ENCODE measurements at places on chromosomes 6 and 20.

- DNase-seq, result no peak
Observed at GRCh38 chr6:7229376-7230326, 83.3 kb downstream of the SSR1 start.

- DNase-seq, result no peak
Observed at GRCh38 chr6:141077355-141078333, 1055.1 kb upstream of the GJE1 start.

DNA sequence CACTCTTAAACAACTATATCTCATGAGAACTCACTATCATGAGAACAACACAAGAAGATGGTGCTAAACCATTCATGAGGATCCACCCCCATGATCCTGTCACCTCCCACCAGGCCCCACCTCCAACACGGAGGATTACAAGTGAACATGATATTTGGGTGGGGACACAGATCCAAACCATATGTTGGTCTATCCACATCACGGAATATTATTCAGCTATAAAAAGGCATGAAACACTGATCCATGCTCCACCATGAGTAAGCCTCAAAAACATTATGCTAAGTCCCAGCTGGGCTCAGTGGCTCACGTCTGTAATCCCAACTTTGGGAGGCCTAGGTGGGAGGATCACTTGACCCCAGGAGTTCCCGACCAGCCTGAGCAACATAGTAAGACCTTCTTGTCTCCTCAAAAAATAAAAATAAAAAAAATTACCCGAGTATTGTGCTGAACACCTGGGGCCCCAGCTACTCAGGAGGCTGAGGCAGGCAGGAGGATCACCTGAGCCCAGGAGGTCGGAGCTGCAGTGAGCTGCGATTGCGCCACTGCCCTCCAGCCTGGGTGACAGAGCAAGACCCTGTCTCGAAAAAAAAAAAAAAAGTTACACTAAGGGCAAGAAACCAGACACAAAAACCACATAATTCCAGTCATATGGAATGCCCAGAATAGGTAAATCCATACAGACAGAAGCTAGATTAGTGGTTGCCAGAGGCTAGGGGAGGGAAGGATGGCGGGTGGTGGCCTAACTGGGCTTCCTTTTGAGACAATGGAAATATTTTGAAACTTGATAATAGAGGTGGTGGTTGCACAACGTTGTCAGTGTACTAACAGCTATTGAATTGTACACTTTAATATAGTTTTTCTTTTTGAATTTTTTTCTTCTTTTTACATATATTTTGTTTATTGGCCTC lies 43.1 kb downstream of the ZNF217 start:
- DNase-seq, result no peak

DNA sequence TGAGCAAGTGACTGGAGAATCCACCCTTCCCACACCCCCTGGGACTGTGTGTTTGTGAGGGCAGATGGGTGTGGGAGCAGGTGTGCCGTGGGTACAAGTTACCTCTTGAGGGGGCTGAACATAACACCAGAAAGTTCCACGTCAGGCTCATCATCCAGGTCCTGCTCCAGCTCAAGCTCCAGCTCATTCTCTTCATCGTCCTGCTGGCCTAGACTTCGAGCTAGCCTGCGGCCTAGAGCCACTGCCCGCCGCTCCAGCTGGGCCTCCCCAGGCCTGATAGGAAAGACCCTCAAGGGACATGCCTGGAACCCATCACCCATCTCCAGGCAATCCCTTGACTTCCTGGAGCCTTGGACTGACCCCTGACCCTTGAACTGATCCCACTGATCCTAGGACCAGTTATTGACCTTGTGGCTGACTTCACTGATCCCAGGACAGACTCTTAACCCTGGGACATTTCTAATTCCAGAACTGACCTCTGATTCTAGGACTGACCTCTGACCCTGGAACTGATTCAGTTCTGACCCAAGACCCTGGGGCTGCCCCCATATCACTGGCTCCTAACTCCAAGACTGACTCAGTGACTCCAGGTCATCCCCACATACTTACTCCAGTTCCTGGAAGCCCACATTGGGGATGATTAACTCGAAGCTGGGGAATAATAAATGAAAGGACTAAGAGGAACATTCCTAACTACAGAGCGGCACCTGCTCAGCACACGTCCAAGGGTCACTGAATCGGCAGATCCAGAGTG lies 11.8 kb upstream of the SPAG4 start:
- no peak for DNase-seq

DNA sequence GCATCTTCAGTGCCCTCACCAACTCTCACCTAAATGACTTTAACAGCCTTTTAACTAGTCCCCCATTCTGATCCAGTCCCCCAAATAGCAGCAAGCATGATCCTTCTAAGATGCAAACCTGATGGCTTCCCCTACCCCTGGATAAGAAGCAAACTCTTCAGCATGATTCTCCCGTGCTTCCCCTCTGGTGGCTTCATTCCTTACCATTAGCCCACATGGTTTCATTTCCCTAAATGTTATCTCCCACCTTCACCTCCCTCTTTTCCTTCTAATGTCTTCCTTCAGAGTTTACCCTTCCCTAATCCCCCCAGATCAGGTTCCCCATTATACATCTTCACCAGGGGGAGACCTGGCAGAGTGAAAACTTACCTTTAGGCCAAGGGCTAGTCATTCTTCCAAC lies 4.0 kb upstream of the RAB5IF start:
- DNase-seq, result peak; percentile 57

DNA sequence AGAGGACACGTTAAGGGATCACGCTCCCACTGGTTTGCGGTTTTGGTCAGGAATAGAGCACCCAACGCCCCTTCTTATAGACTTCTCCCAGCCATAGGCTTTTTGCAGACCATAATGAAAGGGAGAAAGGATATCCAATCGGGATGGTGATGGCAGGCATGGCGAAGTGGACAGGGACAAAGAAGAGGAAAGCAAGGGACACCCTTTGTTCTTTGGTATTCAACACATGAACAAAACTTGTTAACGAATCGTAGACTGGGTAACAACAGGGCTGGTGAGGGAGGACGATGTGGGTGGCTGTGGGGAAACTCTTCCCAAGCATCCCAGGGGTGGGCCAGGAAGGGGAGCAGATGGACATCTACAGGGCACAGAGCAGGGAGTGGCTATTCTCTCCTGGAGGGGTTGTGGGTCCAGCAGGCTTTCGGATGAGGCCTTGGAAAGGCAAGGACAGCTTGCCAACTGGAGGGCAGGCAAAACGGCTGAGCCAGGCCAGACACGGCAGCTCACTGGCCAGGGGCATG lies 1.4 kb upstream of the HSP90AB1 start:
- DNase-seq, result no peak

DNA sequence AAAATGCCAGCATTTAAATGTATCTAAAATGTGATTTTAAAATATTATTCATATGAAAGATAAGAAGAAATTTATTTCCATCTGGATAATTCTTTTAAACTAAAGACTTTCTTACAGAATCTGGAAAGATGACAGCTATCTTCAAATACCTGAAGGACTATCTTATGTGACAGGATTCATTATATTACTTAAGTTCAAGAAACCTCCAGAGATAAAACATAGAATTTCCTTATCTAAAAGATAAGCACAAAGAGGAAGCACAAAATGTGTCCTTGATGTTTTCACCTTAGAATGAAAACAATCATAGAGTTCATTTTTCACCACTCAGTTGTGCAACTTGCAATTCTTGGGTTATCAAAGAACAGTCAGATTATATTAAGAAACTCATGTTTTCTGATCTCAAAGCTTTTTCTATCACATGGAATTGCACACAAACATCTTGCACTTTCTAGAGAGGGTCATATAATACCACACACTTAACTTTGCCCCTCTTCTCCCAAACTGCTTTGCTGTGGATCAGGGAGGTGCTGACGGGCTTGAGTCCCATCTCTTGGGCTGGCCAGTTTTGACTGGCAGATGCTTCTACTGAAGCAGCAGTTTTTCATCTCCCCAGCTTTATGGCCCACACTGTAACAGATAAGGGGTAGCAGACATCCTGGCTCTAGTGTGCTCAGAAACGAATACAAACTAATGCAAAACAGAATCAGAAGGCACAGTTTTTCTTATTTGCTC lies 467.4 kb downstream of the CDC5L start:
- no peak for DNase-seq

DNA sequence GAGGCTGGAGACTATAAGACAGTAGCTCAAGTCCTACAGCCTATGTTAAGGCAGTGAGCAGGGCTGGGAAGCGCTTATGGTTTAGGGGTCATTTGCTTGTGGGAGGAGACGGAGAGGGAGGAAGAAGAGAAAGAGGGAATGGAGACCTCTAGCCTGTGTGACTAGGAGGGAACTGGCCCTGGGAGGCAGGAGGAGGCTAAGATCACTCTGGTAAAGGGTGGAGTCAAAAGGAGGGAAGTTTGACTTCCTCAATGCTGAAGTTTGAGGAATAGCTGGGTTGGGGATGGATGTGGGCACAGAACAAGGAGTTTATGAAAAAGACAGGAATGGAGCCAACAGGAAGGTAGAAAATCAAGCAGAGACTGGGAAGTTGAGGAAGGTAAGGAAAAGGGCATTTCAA lies 6.4 kb upstream of the BACH2 start:
- peak; percentile 42 for DNase-seq

- DNase-seq, result peak; percentile 21
Observed at GRCh38 chr20:64256282-64256935, 861 bp downstream of the PCMTD2 start.

- no peak for DNase-seq
Observed at GRCh38 chr6:141753180-141753579, 379.5 kb upstream of the GJE1 start.

DNA sequence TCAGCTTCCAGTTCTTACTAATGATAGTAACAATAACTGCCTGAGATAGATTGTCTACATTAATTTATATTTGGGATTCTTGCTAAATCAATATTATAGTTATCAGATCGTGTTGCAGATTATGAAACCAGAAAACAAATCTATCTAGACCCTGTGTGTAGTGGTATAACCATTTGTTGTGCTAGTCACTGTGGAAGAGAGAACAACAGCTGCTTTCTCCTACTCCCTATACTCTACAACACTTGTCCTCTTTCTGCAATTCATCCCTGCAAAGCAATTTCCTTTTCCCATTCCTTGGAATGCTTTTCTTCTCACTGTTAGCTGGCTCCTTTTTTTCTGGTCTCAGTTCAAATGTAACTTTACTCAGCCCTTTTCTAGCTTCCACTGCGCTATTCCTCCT lies 8.3 kb downstream of the COX7A2 start:
- no peak for DNase-seq

GRCh38 chr6:157123234-157123633 lies 200.1 kb downstream of the TMEM242 start:
- DNase-seq, result no peak

GRCh38 chr6:167208819-167209576 lies 51.2 kb upstream of the GPR31 start:
- DNase-seq, result no peak

GRCh38 chr6:105676857-105677256 lies 274.0 kb upstream of the PREP start:
- DNase-seq, result no peak

DNA sequence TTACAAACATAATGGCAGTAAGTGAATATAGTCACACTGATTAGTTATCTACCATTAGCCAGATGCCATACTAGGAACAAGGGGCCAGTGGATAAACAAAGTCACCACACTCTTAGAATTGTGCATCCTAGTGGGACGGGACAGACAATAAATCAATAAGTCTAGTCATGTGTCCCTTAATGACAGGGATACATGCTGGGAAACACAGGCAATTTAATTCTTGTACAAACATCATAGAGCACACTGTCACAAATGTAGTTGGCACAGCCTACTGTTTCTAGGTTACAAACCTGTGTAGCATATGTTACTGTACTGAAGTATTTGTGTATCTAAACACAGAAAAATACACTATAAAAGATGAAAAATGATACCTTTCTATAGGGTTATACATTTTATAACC lies 123.0 kb upstream of the FAM184A start:
- no peak for DNase-seq

DNA sequence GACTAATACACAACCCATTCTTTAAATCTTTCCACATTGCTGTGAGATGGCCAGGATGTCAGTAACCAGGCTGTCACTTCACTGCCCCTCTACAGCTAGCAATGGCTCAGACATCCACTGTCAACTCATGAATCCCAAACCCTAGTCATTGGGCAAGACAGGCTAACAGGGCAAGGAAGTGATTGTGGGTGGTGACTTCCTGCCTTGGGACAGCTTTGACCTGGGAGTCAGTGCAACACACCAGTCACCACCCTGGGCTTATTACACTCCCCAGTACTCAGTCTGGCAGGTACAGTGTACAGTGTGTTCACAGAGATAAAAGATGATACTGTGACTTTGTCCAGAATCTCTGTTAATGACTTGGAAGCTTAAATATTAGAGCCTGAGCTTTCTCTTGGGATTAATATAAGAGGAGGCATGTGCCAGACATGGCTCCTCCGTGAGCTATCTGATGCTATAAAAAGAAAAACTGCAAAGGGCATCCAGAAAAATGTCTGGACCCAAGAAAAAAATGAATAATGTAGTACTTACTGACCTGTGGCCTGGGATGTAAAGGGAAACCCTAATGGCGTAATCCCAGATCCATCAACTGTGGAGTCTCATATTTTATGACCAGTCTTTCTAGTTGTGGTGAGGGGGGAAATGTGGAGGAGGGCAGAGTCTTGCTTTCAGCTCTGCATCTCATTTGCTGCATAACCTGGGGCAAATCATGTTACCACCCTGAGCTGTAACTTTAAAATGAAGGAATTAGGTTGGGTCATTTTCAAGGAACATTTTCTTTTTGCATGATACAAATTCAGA lies 244.4 kb downstream of the SLC24A3 start:
- DNase-seq, result peak; percentile 77

GRCh38 chr20:59940956-59941294 lies 736 bp downstream of the FAM217B start:
- no peak for DNase-seq

DNA sequence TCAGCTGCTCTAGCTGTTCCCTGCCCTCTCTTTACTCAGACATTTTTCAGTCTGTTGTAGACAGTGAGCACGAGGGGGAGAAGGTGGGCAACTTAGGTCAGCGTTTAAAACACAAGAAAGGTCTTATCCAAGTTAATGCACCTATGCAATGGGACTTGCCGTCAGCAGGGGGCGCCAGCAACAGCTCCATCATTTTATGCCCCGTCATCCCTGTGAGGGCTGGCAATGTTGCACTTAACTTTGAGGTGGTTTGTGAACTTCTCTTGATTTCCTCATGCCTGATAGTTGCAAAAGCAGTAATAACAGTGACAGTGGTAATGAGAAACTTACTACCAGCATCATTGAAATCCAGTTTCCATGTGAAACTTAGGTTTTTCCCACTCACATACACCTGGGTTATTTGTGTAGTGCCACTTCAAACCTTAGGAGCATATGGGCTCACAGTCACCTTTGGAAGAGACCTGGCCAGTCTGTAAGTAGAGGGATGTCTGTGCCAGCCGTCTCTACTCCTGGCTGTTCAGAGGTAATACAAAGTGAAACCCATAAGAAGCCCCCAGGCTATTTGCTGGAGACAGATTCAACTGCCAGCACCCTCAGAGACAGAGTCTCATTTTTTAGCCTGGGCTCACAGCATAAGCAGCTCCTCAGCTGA lies 44.9 kb upstream of the ID1 start:
- DNase-seq, result peak; percentile 90

Measured in inflammatory macrophage treated with lipopolysaccharide for 4 hours (primary cell).